Inflammatory macrophage (primary cell): ENCODE measurements at places on chromosomes 1 and 21.

DNA sequence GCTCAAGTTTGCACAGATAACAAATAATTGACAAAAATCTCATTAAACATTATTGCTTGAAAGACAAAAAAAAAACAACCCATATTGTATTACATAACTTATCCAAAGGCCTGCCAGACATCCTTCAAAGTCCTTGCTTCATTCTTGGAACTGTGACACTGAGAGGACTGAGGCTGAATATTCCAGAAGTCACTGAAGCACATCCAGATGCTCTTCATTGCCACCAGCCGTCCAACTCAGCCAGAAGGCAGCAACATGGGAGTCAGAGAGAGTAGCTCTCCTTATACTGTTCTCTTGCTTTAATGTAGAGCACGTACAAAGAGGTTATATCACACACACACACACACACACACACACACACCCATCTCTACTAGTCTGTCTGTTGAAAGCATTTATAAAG is 755.0 kb downstream of the LTN1 start:
- no peak for DNase-seq

GRCh38 chr21:41064334-41064791 is 103.6 kb upstream of the BACE2 start:
- no peak for DNase-seq

GRCh38 chr1:24293392-24294227 is 25.5 kb upstream of the GRHL3 start:
- DNase-seq = no peak

GRCh38 chr21:42289926-42290325 is 25.3 kb downstream of the TFF3 start:
- peak; percentile 85 for DNase-seq

- DNase-seq = no peak
Measured at GRCh38 chr1:177209357-177209756, 38.6 kb downstream of the BRINP2 start.

DNA sequence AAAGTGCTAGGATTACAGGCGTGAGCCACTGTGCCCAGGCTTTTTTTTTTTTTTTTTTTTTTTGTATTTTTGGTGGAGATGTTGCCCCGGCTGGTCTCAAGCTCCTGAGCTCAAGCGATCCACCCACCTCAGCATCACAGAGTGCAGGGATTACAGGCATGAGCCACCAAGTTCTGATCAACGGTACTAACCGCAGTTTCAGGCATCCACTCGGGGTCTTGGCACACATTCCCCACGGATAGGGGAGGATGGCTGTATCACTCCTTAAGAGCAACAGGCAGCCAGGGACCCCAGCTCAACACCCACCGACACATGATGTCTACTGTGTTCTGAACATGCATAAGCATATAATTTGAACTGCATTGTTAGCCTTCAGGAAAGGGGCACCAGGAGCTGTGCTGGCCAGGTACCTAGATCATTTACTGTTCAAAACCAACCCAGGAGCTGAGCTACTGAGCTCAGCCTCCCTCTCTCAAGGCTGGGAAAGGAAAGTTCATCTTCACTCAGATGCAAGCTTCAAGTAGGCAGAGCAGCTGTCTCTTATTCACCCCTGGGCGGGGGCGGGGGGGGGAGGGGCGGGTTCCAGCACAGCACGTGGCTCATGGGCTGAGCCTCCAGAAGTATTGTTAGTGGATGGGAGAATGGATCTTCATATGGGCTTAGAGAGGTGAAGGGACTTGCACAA is 24.7 kb downstream of the CAPZB start:
- no peak for DNase-seq

DNA sequence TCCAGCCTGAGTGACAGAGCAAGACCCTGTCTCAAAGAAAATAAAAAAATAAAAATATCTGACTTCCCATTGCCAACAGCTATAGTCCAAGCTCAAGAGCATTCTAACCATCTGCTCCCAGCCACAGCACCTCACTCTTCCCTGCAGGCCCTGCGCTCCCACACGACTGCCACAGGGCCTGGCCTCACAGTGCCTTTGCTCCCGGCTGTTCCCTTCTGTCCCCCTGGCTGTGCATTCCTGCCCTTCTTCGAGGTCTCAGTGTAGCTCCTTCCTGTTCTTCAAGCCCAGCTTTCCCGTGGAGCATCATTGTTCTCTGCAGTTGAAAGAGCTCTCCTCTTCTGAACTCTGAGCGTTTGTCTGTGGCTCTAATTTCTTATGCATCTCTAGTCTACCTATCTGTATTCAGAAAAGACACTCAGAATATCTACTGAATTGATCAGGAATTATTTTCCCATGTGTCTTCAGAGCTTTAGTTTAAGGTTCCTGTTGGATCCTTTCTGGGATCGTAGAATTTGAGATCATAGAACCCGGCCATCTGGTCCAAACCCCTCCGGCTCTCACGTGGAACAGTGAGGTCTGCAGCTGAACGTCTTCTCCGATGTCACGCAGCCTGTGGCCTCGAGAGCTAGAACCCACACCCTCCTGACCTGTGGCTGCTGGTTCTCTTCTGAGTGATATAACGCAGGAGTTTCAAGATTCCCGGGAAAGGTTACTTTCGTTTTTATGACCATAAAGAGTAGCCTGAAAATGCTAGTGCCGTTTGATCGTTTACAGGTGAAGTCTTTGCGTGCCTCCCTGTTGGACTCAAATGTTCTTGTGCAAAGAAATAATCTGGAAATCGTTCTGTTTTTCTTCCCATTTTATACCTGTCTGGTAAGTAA is 54.4 kb downstream of the DOP1B start:
- no peak for DNase-seq

DNA sequence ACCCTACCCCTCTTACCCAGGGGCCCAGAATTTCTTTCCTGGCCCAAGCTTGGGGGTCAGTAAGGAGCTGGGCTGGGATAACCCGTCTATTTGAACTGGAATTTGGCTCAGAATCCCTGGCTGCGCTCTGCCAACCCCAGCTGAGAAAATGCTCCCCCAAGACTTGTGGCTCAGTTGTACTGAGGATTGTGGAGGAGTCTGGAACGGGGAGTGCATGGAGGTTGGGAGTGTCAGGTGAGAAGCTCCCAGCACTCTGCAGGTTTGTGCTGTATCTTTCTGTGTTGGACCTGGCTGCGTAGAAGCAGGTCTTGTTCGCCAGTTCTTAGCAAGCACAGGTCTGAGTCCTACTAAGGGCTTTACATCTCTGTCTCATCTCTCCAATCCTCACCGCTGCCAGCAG is 1.6 kb downstream of the TCEA3 start:
- no peak for DNase-seq

DNA sequence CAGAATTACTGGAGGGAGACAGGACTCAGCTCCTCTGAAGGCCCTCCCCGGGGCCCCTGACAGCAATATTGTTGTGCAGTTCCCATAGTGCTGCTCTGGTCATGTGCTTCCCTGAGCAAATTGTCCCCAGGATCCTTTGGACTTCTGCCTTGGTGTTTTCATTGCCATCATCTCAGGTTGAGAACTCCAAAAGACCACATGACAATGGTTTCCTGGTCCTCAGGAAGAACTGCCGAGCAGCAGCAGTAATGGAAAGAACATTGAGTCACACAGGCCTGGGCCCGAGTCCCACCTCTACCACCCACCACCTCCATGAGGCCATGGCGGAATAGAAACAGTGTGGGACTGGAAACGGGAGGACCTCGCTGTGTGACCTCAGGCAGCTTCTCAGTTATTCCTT is 6.3 kb upstream of the CTTNBP2NL start:
- DNase-seq = no peak

DNA sequence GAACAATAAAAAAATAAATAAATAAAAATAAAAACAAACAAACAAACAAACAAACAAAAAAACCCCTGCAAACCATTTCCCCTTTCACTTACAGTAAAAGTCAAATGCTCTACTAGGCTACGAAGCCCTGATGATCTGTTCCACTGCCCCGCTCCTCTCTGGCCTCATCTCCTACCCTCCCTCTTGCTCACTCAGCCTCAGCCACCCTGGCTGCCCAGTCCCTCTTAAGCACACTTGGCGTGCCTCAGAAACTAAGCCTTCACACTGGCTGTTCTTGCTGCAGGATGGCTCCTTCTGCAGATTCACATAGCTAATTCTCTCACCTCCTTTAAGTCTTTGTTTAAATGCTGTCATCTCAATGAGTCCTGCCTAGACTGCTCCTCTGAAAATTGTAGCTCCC is 30.8 kb upstream of the UHMK1 start:
- DNase-seq = no peak

DNA sequence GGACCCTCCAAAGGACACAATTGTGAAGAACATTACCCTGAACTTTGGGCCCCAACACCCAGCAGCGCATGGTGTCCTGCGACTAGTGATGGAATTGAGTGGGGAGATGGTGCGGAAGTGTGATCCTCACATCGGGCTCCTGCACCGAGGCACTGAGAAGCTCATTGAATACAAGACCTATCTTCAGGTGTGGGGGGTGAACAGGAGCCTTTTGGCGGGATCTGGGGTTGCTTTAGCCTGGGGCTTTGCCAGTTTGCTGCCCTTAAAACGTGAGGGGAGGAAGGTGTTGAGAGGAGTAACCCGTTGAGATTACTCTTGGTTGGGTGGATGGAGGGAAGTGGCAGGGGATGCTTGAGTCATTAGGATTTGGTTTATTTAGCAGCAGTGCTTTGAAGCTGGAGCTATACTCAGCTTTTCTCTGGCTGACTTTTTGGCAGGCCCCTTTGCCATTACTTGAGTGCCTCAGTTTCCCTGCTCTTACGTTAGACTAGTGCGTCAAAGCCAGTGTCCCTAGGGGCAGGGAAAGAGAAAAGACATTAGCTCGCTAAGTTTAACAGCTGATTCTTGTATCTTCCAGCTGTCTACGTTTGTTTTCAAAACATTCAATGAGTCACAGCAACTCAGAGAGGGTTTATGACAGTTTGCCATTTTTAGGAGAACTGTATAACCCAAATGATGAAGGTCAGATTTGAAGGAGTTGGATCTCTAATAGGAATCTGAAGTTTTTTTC is 4.4 kb downstream of the NDUFS2 start:
- no peak for DNase-seq

- DNase-seq = no peak
Measured at GRCh38 chr21:21246007-21246406, 247.8 kb downstream of the NCAM2 start.

GRCh38 chr1:26788836-26789611 is 1.3 kb downstream of the PIGV start:
- DNase-seq = peak; percentile 82

DNA sequence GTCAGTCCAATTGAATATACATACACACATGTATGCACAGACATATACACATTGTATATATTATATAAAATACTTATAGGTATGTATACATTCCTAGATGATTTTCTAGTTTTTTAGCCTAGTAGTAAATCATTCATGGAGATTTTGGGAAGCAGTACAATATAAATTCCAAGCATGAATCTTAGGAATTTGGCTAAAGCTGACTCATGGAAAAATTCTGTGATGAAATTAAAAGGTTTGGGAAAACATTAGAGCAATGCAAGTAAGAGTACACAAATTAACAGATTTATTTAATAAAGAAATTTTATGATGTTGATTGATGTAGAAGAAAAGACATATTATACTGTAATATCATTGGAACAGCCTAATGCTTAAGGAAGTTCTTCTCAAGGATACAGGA is 43.7 kb upstream of the PTGFR start:
- DNase-seq = no peak

DNA sequence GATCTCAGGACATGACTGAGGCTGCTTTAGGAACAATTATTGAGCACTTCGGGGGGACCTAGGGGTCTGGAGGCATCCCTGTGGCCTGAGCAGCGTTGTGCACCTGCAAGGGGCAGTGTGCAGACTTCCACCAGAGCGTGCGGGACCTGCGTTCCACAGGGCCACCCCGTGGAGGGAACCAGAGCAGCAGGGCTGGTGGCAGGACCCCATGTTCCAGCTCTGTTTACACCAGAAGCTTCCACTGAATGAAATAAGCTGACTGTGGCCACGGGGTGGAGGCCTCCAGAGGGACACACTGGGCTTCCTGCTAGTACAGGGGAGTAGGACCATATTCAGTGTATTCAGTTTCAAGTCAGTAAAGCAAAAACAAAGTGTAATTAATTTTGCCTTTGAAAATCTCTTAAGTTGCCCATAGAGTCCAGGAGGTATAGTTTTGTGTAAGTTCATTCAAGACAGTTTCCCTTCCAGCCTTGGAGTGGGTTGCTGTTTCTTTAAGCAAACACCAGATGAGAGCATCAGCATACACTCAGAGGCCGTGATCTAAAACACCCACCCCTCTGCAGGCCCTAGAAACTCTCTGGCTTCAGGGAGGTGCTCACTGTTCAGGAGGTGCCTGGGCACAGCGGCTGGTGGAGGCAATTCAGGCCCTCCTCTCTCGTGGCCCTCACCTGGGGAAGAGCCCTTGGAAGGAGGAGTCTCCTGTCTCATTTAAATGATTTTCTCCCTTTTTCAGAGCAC is 16.6 kb downstream of the SLC1A7 start:
- no peak for DNase-seq

GRCh38 chr21:43632373-43632905 is 26.8 kb downstream of the HSF2BP start:
- no peak for DNase-seq

- DNase-seq = peak; percentile 23
Measured at GRCh38 chr1:32200226-32201010, at the start of gene CCDC28B. CCDC28B (plus strand) TSS chr1:32200595; CDS start chr1:32201936, 1,341 bp downstream.

- DNase-seq = no peak
Measured at GRCh38 chr1:225418059-225418458, 9.8 kb downstream of the LBR start.

- no peak for DNase-seq
Measured at GRCh38 chr1:8763888-8764287, 53.6 kb downstream of the RERE start.

DNA sequence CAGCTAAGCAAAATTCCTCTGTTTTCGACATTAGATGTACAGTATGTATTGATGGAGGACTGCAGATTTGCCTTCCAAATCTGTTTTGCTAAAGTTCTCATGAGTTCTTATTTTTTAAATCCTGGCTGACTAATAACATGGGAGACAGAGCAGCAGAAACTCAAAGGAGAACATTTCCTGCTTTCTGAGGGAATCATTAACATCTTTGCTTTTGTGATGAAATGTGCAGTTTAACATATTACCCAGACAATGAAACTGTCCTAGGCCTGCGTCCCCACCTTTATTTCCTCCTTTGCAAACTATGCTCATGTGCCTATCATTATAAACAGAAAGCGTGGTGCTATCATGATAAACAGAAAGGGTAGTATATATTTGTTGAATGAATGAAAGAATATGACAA is 149.9 kb downstream of the ZP4 start:
- no peak for DNase-seq

DNA sequence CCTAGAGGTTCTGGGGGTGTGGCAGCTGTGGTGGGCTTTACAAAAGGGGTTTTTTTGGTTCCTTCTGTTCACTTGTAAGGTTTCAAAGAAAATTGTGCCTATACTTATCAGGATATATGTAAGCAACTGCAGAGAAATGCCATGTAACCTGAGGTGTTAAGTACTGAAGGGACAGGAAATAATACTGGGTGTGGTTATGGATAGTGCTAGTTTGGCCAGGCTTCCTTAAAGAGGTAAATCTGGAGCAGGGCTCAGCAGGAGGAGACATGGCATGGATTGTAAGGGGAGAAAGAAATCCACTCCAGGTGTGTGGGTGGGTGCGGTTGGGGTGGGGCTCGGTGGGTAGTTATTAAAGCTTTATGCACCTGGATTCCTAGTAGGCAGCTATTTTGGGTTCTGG is 28.3 kb downstream of the KIRREL1 start:
- no peak for DNase-seq
